ENCODE measurements at places on chromosomes 6 and 20.

DNA sequence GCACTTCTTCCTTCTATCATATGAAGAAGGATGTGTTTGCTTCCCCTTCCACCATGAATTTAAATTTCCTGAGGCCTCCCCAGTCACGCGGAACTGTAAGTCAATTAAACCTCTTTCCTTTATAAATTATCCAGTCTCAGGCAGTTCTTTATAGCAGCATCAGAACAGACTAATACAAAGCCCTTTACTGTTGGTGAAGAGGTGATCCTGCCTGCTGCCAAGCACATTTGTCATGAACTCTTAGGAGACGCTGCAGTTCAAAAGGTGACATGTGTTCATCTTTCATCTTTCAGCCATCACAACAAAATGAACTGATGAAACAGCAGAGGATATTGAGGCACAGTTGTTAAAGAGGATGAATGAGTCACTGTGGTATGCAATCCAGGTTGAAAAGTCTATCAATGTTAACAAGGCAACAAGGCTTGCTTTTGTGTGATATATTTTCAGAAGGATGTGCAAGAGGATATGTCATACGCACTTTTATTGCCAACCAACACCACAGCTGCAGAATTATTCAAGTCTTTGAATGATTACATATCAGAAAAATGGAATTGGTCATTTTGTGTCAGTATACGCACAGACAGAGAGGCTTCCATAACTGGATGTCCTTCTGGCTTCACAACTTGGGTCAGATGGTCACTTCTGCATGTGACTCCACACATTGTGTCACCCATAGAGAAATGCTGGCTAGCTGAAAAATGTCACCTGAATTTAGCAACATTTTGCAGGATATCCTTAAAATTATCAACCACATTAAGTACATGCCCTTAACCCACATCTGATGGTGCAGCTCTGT, 52.4 kb upstream of the PLN start:
- no peak for DNase-seq

- no peak for DNase-seq
Measured at GRCh38 chr6:42915732-42916131, at the start of gene PTCRA. PTCRA (plus strand) TSS chr6:42916053; CDS start chr6:42916070, 17 bp downstream.

- DNase-seq: no peak
Measured at GRCh38 chr6:81772741-81773140, 20.3 kb upstream of the TENT5A start.

GRCh38 chr20:59120919-59121318, 42.7 kb upstream of the ZNF831 start:
- DNase-seq: no peak

- DNase-seq: no peak
Measured at GRCh38 chr6:68572975-68573374, 62.1 kb upstream of the ADGRB3 start.

DNA sequence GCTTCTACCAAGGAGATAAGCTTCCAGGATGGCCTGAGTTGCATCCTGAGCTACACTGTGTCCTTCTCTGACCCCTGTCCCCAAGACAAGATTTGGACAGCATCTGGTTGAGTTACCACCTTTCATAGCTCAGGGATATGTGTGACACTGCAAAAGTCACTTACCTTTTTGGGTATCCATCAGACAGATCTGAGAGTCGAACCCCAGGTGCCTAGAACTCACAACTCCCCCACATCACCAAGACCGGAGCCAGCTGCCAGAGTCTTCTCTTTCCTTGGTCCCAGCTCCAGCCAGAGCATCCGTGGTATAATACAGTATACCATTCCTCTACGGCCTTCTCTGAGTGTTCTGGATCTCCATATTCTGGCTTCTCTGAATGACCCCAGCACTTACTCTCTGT, 133.0 kb downstream of the CD83 start:
- no peak for DNase-seq

DNA sequence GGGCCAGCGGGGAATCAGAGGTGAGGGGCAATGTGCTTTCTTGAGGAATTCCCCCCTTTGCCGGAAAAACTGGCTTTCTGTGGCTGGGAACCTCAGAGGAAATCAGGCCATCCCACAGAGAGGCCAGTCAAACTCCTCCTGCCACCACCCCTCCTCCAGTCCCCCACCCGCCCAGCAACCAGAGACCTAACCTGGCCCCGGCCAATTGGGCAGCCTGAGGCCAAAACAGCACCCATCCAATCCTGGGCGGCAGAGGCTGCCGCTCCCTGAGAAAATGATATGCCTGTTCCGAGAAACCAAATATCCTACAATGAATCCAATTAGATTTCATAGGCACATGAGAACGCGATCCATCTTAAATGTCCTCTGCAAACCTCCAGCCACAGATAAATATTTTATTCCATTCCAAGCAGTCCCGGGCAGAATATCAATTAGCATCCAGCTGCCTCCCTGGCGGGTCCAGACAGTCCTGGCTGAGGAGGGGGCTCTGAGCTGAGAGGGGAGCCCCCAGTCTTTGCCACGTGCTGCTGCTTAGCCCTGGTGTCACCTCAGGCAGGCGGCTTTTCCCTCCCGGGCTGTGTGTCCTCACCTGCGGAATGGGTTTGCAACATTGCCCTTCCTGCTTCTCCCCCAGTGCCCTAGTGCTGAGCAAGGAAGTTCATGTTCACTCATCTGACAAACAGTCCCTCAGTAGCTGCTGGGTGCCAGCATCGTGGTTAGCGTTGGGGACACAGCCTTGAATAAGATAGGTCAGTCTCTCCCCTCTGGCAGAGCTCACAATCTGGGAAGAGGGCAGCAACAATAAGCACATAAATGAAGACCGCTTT, 95.0 kb downstream of the DLGAP4 start:
- no peak for DNase-seq

- no peak for DNase-seq
Measured at GRCh38 chr6:18352001-18352400, 35.1 kb upstream of the RNF144B start.

DNA sequence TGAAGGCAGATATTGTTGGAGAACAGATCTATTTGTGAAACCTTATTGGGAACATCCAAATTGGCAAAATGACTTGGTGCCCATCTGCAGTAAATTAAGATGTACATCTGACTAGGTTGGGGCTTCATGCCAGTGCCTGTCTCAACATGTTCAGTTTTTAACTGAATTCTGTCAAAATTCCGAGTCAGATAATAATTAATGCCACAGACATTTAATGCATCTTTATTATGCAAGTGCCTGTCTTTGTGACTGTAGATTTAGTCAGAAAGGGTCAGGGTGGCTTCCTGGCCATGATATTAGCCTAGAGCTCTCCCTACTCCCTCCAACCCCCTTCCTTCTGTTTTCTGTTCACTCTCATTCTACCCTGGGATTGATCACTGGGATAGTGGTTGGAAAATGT, 199.3 kb upstream of the FLRT3 start:
- no peak for DNase-seq

DNA sequence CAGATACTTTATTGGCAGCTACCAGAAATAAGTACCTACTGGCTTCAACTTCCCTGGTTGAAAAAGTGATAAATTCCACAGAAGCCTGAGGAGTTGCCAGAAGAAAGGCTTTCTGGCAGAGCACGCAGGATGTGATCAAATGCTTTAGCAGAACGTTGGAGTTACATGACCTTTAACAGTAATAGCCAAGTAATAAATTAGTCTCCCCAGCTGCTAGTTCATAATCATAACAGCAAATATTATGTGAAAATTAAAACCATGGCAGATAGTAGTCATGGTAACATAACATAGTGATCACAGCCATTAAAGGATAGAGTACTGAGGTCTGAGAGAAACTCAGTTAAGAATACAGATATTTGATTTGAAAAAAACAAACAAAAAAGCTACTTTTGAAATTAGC, 567.7 kb downstream of the ADGRB3 start:
- DNase-seq: no peak

DNA sequence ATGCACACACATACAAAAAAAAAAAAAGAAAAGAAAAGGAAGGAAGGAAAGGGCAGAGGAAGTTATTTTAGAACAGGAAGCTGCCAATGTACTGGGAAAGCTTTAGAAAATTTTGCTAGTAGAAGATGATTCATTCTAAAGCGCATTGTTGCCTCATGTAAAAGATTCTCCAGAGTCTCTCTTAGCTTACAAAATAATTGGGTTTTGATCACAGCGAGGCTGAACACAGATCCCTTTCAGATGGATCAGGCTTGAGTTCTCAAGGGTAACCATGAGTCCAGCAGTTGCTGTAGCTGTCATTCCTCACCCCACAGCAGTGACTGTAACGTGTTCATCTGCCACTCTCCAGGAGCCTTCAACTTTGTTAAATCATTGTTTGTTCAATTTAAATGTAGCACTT, 81.9 kb downstream of the PHACTR2 start:
- no peak for DNase-seq

- no peak for DNase-seq
Measured at GRCh38 chr6:111624401-111625098, 18.9 kb upstream of the TRAF3IP2 start.

- no peak for DNase-seq
Measured at GRCh38 chr6:127641905-127642304, 64.9 kb downstream of the C6orf58 start.
